ENCODE measurements at places on chromosomes 5 and 9.

GRCh38 chr5:80184235-80185023 lies 71.4 kb downstream of the SERINC5 start:
- DNase-seq = peak; percentile 70

GRCh38 chr5:178467568-178468195 lies 122.5 kb downstream of the COL23A1 start:
- no peak for DNase-seq

DNA sequence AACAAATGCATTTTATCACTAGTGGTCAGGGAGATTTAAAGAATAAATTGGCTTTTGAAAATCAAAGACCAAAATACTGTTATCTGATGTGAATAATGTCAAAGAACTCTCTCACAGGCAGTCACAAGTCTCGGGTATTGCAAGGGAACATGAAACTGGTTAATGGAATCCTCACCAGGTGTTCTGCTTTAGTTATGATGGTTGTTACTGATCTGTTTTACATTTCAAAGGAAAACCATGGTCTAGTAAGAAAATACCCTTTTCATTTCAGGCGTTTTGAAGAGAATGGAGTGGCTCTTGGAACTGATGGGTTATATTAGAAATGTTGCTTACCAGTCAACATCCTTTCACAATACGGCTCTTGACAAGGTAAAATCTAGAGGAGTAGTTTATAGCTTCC lies 43.4 kb downstream of the HACD4 start:
- no peak for DNase-seq

- DNase-seq = peak; percentile 87
These were observed 530.2 kb downstream of the EBF1 start for GRCh38 chr5:158569534-158569933.

- no peak for DNase-seq
These were observed 49.1 kb downstream of the DOCK2 start for GRCh38 chr5:169686137-169686536.

GRCh38 chr5:143898916-143899591 lies 87.1 kb downstream of the HMHB1 start:
- no peak for DNase-seq

DNA sequence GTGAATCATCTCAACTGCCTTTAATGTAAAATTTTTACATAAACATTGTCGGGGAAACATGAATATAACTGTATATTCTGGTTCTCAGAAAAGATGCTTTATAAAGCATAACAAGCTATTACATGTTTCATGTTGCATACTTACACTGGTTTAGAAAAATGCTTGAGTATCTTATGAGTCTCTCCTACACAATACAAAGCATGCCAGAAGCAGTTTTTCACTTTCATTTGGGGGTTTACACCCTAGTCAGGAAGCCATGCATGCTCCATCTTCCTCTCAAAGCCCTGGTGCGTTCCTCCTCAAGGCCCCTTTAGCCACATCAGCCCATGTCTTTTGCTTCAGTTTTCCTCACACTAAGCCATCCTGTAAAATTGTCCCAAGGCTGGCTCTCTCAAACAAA lies 22.8 kb downstream of the ELAVL2 start:
- DNase-seq = no peak

- DNase-seq = no peak
These were observed 291.0 kb downstream of the FBXL17 start for GRCh38 chr5:108090946-108091345.

DNA sequence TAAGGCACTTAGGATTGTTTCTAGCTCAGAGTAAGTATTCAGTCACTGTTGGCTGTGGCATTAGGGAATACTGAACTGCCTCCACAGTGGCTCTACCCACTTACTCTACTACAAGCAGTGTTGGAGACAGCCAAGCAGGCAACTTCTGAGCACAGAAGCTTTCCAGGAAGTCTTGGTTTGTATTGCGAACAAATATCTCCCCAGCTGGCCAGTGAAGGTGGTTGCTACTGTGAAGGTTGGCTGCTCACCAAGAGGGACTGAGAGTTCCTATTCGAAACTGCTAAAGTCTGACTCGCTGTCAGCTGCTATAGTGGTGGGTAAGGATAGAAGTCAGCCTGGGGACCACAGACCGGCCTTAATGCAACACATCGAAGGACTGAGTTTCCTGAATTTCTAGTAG lies 319.1 kb downstream of the KIF4B start:
- no peak for DNase-seq

GRCh38 chr9:35771943-35772342 lies 17.9 kb upstream of the MSMP start:
- DNase-seq = no peak

- DNase-seq = no peak
These were observed 428.4 kb downstream of the KDM4C start for GRCh38 chr9:7186175-7186574.

DNA sequence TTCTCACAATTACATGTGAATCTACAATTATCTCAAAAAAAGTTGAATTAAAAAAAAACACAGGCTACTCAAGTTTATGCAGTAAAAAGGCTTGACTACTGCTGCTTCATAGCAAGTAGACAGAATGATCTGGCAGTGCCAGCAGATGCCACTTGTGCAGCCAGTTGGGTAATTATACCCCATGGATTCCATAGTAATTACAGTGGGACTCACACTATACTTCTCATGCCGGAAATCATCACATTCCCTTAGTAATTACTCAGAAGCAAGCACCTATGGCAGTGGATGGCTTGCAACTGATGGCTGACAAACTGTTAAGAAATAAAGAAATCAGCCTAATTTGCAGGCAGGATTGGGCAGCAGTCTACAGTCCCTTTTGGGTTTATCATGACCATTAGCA lies 463.2 kb upstream of the KLF4 start:
- DNase-seq = no peak

DNA sequence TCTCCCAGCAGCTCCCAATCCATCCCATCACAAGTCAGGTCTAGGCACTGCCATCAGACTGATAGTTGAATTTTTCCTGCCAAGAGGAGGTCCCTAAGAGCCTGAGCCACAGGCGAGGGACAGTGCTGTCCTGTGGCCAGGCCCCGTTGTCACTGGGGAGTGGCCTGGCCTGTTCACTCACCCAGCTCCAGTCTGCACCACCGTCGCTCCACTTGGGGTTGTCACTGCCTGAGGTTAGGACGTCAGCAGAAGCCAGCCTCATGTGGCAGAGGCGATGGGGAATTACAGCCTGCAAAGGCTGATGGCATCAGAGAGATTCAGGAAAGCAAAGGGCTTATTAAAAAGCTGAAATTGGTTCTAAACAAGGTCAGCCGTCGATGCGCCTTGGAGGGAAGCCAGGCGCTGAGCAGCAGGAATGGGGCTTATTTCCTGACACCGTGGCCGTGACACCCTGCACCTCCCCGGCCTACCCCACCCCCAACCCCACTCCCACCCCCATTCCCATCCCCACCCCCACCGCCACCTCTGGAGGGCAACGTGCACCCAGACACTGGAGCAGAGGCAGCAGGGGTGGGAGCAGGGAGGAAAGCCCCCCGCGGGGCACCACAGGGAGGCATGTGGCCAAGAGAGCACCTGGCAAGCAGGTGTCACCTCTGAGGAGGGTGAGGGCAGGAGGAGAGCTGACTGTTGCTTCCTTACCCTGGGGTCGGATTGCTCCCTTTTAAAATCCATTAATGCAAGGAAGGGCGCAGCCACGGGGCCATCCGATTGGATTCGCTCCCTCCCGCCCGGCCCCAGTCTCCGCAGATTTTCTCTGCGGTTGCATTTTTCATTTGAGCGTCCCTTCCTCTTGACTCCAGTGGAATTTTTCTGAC lies 3.1 kb upstream of the DBH start:
- DNase-seq = no peak

Measured in iPS DF 19.7 (cell line).